ENCODE measurements at places on chromosomes 11 and 22.

DNA sequence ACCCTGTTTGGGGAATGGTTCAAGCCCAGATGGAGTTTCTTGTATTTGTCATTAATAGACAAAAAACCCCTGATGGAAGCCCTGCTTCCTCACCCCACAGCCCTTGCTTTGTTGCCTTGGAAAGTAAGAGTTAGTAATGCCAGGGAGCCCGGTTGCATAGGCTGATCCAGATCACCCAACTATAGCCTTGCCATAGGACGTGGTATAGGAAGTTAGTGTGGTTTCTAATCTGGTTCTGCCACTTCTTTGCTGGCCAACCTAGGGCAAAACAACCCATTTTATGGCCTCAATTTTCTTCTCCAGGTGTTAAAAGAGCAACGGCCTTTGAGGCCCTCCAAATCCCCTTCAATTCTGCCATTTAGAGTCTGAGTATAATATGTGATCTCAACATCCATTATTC, 97.9 kb downstream of the STIM1 start:
- no peak for DNase-seq

- no peak for DNase-seq
Observed at GRCh38 chr11:86062719-86063118, 6.2 kb downstream of the PICALM start.

GRCh38 chr11:79342686-79343085, 98.1 kb downstream of the TENM4 start:
- DNase-seq = no peak

- DNase-seq = no peak
Observed at GRCh38 chr11:91876746-91877145, 347.9 kb upstream of the FAT3 start.

- DNase-seq = peak; percentile 96
Observed at GRCh38 chr11:75554258-75555022, 7.6 kb upstream of the SERPINH1 start.

GRCh38 chr11:45158891-45159605, 12.6 kb downstream of the PRDM11 start:
- DNase-seq = peak; percentile 71

DNA sequence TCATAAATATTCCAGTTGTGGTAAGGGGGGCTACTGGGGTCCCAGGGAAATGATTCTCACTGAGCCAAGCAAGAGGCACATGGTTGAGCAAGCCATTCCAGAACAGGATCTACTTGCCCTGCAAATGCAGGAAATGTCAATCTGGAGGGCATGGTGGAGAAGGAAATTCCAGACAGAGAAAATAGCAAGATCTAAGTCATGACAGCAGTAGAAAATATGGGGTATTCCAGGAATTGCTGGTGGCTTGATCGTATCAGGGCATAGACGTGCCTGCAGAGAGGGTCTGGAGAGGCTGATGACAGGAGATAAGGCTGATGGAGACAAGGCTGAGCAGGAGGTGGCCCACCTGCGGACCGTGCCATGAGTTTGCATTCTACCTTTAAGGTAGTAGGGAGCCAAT, 566.3 kb upstream of the CADM1 start:
- DNase-seq = no peak

- no peak for DNase-seq
Observed at GRCh38 chr11:124147951-124148350, 32.7 kb downstream of the VWA5A start.

DNA sequence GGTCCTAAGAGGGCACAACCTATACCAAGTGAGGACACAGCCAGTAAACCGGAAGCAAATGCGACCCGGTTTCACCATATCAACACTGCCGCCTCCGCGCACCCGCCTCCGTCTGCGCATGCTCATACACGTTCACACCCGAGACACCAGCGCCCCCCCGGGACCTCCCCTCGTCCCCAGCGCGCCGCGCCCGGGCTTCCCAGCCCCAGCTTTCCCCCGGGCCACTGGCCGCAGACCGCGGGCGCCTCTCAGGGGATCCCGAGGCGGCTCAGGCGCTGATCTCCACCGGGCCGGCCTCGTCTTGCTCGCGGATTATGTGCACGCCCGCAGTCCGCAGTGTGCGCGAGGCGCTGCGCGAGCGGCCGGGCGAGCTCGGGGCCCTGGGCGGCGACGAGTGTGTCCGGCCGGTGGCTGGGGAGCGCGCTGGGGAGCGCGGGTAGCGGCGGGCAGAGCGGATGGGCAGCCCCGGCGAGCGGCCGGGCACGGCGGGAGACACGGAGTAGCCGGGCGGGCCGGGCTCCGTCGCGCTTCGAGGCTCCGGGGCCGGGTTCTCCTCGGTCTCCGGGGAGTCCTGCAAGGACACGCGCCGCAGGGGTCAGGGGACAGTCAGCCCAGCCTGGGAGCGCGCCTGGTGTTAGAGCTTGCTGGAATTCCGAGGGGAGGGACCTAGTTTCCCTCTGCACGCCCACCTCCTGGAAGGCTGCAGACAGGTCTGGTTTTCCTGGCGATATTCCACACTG, 2.0 kb downstream of the HEPN1 start:
- peak; percentile 88 for DNase-seq

- no peak for DNase-seq
Observed at GRCh38 chr11:113833151-113833550, 42.2 kb downstream of the USP28 start.

DNA sequence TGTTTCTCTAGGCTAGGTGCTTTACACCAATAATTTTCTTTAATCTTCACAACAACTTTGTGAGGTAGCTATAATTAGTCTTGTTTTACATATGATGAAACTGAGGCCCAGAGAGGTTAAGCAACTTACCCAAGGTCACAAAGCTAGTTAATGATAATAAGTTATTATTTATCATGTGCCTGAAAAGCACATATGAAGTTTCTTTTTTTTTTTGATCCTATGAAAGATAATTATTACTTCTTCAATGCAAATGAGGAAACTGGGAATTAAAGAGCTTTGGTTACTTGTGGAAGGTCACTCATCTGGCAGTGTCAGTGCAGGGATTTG, 22.8 kb downstream of the STIM1 start:
- no peak for DNase-seq

GRCh38 chr11:70364745-70365543, 33.4 kb upstream of the CTTN start:
- DNase-seq = no peak

DNA sequence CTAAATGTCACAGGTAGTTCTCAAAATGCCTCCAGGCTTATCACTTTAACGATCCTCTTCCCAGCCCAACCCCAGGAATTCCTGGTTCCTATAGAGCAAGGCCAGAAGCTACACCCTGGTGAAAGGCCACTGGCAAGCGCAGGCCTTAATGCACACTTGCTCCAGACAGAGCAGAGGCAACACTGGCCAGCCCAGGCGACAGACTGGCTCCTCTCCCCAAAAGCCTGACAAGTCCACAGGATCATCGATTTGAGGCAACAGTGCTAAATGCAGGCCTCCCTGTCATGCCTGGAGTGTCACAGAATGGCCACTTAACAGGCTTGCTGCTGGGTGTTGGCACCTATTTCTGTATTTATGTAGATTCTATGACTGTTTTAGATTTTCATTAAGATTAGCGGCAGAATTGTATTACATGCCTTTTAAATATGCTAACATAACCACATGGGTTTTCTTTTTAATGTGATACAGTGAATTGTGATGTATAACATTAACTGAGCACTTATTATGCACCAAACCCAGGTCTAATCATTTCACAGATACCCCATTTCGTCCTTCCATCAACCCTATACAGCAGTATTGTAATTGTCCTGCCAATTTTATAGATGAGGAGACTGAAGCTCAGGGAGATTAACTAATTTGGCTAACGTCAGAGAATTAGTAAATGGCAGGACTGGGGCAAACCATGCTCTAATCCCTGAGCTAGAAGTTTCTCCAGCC, 38.6 kb downstream of the PACSIN2 start:
- DNase-seq = no peak

DNA sequence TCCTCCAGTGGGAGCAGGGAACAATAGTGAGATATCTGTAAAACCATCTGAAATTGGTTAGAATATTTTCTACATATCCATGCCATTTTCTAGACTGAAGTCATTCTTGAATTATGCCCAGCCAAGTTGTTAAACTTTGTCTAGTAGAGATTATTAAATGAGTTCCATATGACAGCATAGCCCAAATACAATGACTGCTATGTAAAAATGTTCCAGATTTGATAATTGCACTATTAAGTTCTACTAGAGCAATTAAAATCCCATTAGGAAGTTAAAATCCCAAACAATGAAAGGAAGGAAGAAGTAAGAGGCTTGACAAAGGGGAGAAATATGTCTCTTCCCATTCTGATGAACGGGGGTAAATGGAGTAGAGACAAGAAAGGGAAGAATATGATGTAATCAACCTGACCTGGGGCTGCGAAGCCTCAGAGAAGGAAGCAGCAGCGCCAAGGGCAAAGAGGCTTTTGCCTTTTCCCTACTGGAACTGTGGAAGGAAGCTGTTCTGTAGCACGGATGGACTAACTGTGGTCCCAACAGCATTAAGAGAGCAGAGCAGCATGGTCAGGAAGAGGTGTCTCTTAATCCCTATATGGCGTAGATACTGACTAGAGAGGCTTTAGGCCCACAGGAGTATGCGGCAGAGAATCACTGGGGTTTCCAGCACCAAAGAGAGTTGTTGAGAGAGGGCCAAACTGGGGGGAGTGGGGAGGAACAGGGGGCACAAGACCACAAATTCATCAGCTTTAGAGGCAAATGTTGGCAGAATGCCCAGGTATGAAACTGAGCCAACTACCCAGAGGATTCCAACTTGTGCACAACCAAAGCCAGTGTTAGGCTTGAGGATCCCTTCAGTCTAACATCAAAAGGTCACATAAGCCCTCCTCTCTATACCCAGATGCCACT, 26.7 kb downstream of the RRP8 start:
- DNase-seq = no peak

DNA sequence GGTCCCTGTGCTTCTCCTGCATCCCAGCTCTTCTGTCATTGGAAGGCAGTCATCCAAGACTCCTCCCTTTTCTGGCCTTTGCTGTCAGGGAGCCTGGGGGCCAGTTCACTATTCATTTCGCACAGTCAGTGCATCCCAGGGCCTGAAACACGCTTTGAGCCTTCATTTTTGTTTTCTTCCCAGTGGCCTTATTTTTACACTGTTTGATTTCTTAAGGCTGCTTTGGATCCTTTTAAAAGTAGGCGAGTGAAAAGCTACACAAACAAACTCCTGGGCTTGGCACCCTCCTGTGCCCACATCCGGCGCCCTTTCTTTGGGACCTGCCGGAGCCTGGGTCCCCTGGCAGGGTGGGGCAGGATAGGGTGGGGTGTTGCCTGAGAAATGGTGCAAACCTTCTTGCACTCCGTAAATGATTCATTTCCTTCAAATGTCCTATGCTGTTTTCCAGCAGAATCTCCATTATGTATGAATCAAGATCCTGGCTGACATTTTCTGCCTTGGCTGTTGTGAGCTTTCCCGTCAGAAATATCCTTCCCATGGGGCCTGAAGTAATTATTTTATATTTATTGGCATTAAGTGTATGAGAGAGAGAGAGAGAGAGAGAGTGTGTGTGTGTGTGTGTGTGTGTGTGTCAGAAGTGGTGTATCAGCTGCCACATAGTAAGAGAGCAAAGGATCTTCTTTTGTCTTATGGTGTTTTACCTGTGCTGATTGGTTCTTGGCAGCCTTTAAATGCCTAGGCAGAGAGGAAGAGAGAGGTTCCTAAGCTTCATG, 45.6 kb downstream of the BCR start:
- no peak for DNase-seq

DNA sequence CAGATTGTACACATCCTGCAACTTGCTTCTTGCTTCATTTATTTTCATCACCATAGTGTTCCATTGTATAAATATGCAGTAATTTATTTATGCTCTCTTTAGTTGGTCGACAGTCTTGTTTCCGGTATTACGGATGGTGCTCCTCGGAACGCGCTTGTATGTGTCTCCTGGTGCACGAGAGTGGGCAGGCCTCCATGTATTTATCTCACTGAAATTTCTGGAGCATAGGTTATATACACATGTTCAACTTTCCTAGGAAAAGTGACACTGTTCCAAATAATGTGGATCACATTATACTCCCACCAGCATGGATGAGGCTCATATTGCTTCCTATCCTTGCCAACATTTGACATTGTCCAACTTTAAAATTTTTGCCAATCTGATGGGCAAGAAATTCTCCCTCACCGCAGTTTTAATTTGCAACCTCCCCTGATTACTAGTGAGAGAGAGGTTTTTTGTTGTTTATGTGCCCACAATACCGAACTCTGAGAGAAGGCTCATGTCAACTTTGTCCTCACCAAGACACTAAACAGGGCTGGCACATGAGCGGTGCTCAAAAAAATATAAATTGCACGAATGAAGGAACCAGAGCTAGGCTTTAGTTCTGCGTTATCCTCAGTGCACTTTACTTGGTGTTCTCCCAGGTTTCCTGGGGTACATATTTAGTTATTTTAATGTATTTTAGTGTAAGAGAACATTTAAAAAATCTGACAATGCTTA, 3.8 kb downstream of the CSNK2A3 start:
- no peak for DNase-seq

GRCh38 chr11:47378010-47378835, at the start of gene SPI1:
Gene SPI1, minus strand, starts transcription at chr11:47378547. Its CDS starts 194 bp downstream, at chr11:47378353.
- DNase-seq = peak; percentile 93

GRCh38 chr11:63698976-63699733, 17.9 kb downstream of the RTN3 start:
- DNase-seq = no peak

GRCh38 chr11:123381149-123381548, 48.9 kb upstream of the GRAMD1B start:
- DNase-seq = no peak

GRCh38 chr22:41237036-41237706, 3.6 kb downstream of the CHADL start:
- no peak for DNase-seq

- no peak for DNase-seq
Observed at GRCh38 chr11:34180040-34180813, 74.8 kb downstream of the NAT10 start.

GRCh38 chr11:71240865-71241691, 11.3 kb downstream of the SHANK2 start:
- DNase-seq = no peak

DNA sequence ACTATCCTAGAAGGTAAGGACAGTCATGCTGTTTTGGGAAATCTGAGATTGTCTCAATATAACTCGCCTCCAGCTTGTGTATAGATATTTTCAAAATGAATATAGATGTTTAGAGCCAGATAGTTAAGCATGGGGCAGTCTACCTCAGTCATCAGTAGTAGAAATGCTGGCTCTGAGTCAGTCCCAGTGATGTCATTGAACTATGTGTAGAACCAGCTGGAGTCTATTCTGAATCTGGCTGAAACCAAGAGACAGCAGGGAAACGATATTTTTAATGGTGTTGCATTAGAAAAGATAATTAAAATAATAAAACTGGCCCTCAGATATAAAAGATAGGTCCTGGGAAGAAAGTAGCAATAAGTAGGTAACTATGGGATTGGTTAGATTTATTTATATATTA, 25.9 kb downstream of the PIWIL4 start:
- no peak for DNase-seq

- DNase-seq = no peak
Observed at GRCh38 chr11:12042215-12042676, 33.8 kb upstream of the DKK3 start.

DNA sequence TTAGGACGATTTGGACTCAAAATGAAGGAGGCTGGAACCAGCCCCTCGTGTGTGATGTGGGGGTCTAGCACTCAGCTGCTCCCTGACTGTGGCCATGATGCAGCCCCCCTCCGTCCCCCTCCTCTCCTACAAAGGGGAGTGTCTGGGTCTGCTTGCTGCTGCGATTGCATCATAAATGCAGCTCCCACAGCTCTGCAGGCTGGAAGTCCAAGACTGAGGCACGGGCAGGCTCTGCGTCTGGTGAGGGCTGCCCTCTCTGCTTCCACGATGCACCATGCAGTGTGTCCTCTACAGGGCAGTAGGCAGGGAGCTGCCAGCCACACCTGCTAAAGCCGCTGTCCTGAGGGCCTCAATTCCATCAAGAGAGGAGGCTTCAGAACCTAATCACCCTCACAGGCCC, 432.1 kb downstream of the BRD1 start:
- no peak for DNase-seq
